ENCODE measurements at places on chromosomes 5 and 9. TPM values are rescaled to one million over a fixed set of nuclear protein-coding genes. Genes with fewer than 3 reads are reported as not detected.

DNA sequence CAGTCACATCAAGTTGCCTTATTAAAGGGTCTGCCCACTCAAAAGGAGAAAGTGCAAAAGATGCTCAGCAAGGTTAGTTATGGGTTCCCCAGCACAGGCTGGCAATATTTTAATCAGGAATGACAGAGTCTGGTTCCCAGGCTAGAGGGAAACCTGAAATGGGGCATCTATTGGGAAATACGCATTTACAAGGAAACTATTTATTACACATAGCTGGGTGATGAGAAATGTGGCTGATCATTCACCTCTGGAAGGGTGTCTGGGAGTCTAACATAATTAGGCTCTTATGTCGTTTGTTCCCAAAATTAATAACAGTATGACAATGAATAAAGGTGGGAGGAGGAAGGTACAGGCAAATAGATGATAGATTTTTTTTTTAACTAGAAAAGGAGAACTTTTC, 314.7 kb downstream of the ENC1 start:
- no peaks in the 10 kb centered on the region for H3K36me3 ChIP-seq
- DNase-seq: no peak
- H3K4me3 ChIP-seq: no peak overlapping the region
- no peaks in the 10 kb centered on the region for H3K4me1 ChIP-seq
- no peak overlapping the region for H3K27ac ChIP-seq
- H3K27me3 ChIP-seq: no peaks in the 10 kb centered on the region

GRCh38 chr9:96382839-96383164, 709 bp downstream of the SLC35D2 start:
- H3K27me3 ChIP-seq: no peaks in the 10 kb centered on the region
- no peaks in the 10 kb centered on the region for H3K36me3 ChIP-seq
- H3K27ac ChIP-seq: peak overlapping the region; percentile 88
- no peak for DNase-seq

GRCh38 chr5:132215329-132215728, 12.3 kb downstream of the P4HA2 start:
- H3K36me3 ChIP-seq: peaks cover 47% of the 10 kb centered on the region
- H3K4me3 ChIP-seq: no peak overlapping the region
- H3K27me3 ChIP-seq: no peaks in the 10 kb centered on the region
- peaks cover 10% of the 10 kb centered on the region for H3K4me1 ChIP-seq
- peak; percentile 84 for DNase-seq
- H3K27ac ChIP-seq: peak overlapping the region; percentile 78

GRCh38 chr5:153347611-153348010, 142.9 kb upstream of the GRIA1 start:
- H3K4me3 ChIP-seq: no peak overlapping the region
- no peaks in the 10 kb centered on the region for H3K4me1 ChIP-seq
- no peak for DNase-seq
- H3K27ac ChIP-seq: no peak overlapping the region

DNA sequence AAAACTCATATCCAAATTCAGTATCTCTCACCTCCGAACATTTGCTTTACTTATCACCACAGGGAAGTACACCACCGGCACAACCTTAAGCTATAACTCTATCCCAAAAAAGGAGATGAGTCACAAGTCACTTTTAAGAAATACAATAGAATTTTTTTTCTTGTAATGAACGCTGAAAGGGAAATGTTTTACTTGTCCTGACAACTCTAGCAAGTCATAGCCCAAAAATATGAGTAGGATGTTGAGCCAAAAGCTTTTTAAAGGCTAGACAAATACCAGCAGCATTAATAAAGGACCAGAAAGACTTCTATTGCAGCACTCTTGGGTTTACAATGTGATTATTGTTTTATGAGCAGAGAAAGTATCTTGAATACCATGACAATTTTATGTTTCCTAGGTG, 147.3 kb upstream of the FST start:
- H3K27ac ChIP-seq: no peak overlapping the region
- DNase-seq: no peak
- no peaks in the 10 kb centered on the region for H3K4me1 ChIP-seq
- no peaks in the 10 kb centered on the region for H3K36me3 ChIP-seq
- no peaks in the 10 kb centered on the region for H3K27me3 ChIP-seq

DNA sequence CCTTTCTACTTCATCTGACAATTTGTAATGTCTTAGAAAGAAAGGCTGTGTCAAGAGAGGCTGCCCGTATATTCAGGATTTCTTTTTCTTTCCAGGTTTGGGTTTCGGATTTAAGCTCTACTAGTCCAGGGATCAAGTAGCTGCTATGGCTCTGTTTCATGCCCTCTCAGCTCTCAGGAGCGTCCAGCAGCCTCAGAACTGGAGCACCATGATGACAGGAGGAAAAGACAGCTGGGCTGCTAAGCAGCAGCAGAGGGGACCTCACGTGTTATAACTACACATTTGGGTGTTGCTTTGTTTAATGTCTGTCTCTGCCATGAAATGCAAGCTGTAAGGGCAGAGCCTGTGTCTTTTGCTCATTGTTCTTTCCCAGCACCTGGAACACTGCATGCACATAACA, 28.5 kb downstream of the TBC1D2 start:
- no peak for DNase-seq
- peak overlapping the region; percentile 10 for H3K27ac ChIP-seq
- peaks cover 6% of the 10 kb centered on the region for H3K36me3 ChIP-seq
- peaks cover 11% of the 10 kb centered on the region for H3K4me1 ChIP-seq

GRCh38 chr5:173099461-173099860, 43.3 kb downstream of the CREBRF start:
- H3K4me3 ChIP-seq: no peak overlapping the region
- no peak overlapping the region for H3K27ac ChIP-seq
- no peak for DNase-seq

GRCh38 chr5:58666141-58666540, 83.3 kb downstream of the RAB3C start:
- DNase-seq: no peak
- H3K27ac ChIP-seq: no peak overlapping the region
- H3K4me3 ChIP-seq: no peak overlapping the region

GRCh38 chr5:168296682-168297081, 5.2 kb downstream of the WWC1 start:
- no peak overlapping the region for H3K4me3 ChIP-seq
- DNase-seq: no peak
- no peaks in the 10 kb centered on the region for H3K36me3 ChIP-seq
- peaks cover 16% of the 10 kb centered on the region for H3K4me1 ChIP-seq
- no peaks in the 10 kb centered on the region for H3K27me3 ChIP-seq

DNA sequence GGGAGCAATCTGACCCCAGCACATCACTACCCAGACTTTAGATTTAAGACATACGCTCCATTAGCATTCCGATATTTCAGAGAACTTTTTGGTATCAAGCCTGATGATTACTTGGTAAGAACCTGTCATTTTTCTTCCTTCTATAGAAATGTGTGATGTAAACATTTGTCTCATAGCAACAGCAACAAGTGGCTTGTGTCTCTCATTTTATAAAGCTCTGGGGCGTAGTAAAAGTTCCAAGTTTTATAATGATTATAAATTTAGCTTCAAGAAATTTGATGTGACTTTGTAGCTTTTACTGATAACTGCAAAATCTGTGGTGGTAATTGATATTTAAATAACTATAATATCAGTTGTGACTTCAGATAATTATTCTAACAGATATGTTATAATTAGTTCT, 137.2 kb downstream of the PRKACG start:
- no peak overlapping the region for H3K4me3 ChIP-seq
- no peaks in the 10 kb centered on the region for H3K27me3 ChIP-seq
- H3K36me3 ChIP-seq: no peaks in the 10 kb centered on the region
- no peak for DNase-seq
- peaks cover 5% of the 10 kb centered on the region for H3K4me1 ChIP-seq

- H3K4me3 ChIP-seq: no peak overlapping the region
- no peak overlapping the region for H3K27ac ChIP-seq
- H3K27me3 ChIP-seq: no peaks in the 10 kb centered on the region
- no peak for DNase-seq
Observed at GRCh38 chr5:168870910-168871309, 291.7 kb upstream of the PANK3 start.

- no peak overlapping the region for H3K4me3 ChIP-seq
- H3K4me1 ChIP-seq: no peaks in the 10 kb centered on the region
- DNase-seq: no peak
- H3K27me3 ChIP-seq: no peaks in the 10 kb centered on the region
Observed at GRCh38 chr9:4027606-4028005, 272.3 kb downstream of the GLIS3 start.

DNA sequence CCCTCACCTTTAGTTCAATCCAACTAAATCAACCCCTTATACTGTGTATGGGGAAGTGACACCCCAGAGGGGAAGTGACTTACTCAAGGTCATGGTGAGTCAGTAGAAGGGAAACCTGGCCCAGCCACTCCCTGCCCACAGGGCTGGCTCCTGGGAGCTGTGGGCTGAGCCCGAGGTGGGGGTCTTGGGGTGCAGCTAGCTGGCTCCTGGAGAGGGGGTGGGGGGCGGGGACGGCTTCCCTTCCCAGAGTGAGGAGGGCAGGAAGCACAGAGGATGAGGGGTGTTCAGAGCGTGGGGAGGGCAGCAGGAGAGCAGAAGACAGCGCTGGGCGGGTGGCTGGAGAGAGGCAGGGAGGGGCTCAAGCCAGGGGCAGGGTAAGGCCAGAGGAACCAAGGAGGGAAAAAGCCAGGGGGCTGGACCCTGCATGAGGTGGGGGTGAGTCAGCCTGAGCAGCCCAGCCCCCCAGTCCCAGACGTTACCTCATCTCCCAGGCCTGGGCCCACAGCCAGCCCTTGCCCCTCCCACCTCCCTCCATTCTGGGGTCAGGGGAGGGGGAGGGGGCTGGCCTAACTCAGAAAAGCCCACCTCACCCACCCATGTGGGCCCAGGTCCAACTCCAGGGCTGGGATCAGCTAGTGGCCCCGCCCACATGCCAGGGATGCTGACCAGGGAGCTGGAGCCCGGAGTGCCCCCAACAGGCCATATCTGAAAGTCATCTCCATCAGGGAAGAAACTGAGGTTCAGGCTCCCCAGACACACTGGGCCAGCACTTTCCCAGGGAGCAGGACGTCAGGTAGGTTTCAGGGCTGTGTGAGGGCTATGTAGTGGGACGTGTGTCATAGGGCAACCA, 2.8 kb downstream of the PDLIM7 start:
- H3K36me3 ChIP-seq: no peaks in the 10 kb centered on the region
- H3K4me3 ChIP-seq: peak overlapping the region; percentile 82
- no peaks in the 10 kb centered on the region for H3K27me3 ChIP-seq
- DNase-seq: peak; percentile 75
- peak overlapping the region; percentile 97 for H3K27ac ChIP-seq

DNA sequence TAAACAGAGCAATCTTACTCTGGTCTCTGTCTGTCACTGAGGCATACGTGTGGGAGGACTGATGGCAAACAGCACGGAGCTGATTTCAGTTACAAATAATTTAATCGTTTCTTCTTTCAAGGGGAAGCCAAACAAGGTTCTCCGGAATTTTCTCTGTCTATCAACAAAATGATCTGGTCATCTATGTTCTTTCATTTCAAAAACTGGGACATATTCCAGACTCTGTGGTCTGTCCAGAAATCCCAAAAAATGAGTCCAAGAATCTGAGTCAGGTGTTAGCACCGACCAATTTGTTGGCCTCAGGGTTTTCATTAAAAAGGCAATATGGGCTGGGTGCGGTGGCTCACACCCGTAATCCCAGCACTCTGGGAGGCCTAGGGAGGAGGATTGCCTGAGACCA, 69.9 kb upstream of the ZNF608 start:
- no peak for DNase-seq
- no peak overlapping the region for H3K27ac ChIP-seq
- no peaks in the 10 kb centered on the region for H3K4me1 ChIP-seq
- H3K36me3 ChIP-seq: no peaks in the 10 kb centered on the region
- no peak overlapping the region for H3K4me3 ChIP-seq

DNA sequence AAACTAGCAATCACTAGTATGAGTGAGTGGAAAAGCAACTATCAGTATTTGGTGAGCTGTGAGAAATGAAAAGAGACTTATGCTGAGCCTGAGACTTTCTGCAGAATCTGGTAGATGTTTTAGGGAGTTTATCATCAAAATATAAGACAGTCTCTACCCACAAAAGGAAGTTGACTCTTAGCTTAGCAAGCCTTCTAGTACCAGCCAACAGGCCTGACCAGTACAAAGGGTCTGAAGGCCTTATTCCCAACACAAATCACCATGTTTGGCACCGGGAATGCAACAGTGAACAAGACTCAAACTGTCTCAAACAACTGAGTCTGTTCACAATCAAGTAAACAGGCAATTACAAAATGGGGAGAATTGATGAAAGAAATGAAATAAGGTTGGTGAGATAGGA, 244.4 kb downstream of the CWC27 start:
- H3K27ac ChIP-seq: no peak overlapping the region
- DNase-seq: no peak
- H3K4me3 ChIP-seq: no peak overlapping the region
- no peaks in the 10 kb centered on the region for H3K4me1 ChIP-seq
- H3K36me3 ChIP-seq: no peaks in the 10 kb centered on the region
- no peaks in the 10 kb centered on the region for H3K27me3 ChIP-seq

DNA sequence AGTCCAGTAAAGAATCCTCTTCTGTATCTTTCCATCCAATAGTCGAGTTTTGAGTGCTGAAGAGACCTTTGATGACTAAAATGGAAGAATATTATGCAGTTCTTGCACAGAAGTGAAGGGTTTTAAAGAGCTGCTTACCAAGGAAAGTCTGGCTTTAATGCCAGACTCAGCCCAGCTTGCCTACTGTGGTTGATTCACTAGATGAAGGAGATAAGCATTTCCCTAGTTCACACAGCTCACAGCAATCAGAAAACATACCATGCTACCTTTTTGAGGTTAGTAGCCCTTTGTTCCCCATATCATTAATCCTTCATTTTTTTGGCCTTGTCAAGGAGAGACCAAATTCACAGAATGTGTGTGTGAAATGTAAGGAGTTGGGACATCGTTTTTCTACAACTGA, 15.3 kb downstream of the IFNA5 start:
- no peak for DNase-seq
- no peaks in the 10 kb centered on the region for H3K27me3 ChIP-seq
- H3K36me3 ChIP-seq: no peaks in the 10 kb centered on the region
- H3K27ac ChIP-seq: no peak overlapping the region
- no peak overlapping the region for H3K4me3 ChIP-seq

- DNase-seq: no peak
- H3K27ac ChIP-seq: no peak overlapping the region
- H3K4me1 ChIP-seq: peaks cover 17% of the 10 kb centered on the region
- H3K4me3 ChIP-seq: no peak overlapping the region
- no peaks in the 10 kb centered on the region for H3K36me3 ChIP-seq
Observed at GRCh38 chr5:96658272-96658671, 3.9 kb upstream of the CAST start.

DNA sequence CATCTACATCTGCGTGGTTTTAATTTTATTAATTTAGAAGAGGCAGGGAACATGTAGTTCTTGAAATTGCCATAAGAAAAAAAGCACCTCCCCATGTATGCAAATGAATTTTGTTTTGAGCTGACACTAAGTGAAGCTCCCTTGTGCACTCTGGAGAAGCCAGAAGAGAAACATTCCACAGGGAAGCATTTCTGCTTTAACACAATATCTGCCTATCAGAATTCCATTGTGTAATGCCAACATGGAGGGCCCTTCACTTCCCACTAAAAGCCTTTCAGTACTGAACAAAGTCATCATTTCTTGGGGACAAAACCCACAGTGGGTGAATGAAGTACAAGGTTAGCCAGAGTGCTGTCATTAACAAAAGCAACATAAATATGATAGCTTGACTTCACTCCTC, 59.7 kb downstream of the PRELID2 start:
- H3K4me1 ChIP-seq: no peaks in the 10 kb centered on the region
- DNase-seq: no peak
- no peak overlapping the region for H3K4me3 ChIP-seq
- H3K36me3 ChIP-seq: no peaks in the 10 kb centered on the region
- no peak overlapping the region for H3K27ac ChIP-seq
- H3K27me3 ChIP-seq: no peaks in the 10 kb centered on the region

The PAX5 gene
- total RNA-seq: 0.11 TPM

The ATOX1 gene
- total RNA-seq: 72.2 TPM

The ANKRD31 gene
- not detected for total RNA-seq

The MOB3B gene
- 4.2 TPM for total RNA-seq

The SLC25A2 gene
- 1.2 TPM for total RNA-seq

The SLC34A3 gene
- total RNA-seq: 0.10 TPM

The FRMPD1 gene
- total RNA-seq: 0.39 TPM

The TNFSF8 gene
- 3.9 TPM for total RNA-seq

The CSF1R gene
- 88.1 TPM for total RNA-seq

The TAF1L gene
- not detected for total RNA-seq

All from upper lobe of left lung (tissue), 6 donors.